ENCODE measurements at places on chromosomes 13 and 19.

GRCh38 chr13:99307247-99307646 lies at the start of gene GPR183:
TSS of gene GPR183 (minus strand) at chr13:99307399. CDS start at chr13:99296145, 11,254 bp downstream.
- no peaks in the 10 kb centered on the region for H3K36me3 ChIP-seq
- DNase-seq = no peak
- peak within 1 kb of the TSS; percentile 79 for H3K4me3 ChIP-seq
- H3K27ac ChIP-seq = peak within 1 kb of the TSS; percentile 81
- H3K4me1 ChIP-seq = peaks cover 87% of the 10 kb centered on the region
- no peaks in the 10 kb centered on the region for H3K27me3 ChIP-seq

DNA sequence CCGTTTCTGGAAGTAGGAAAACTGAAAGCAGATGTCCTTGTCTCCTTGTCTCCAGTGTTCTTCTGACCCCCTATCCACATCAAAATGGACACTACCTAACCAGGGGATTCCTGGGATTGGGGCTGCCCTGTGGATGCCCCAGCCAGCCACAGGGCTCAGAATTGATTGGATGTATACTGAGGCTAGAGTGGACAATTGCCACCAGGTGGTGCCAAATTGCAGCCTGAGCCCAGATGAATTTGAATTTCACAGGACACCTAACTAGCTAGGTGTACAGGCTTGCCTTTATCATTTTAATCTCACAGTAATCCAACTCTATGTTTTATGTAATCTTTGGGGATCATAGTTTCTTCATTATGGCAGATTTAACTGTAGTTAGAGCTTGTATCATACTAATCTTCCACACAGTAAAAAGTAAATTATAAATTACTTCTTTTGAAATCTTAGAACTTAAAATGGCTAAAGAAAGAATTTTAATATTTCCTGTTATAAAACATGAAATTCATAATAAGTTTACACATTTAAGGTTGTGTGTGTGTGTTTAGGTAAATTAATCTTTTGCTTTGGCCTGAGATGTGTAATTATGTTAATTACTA lies 58.0 kb downstream of the PIBF1 start:
- H3K36me3 ChIP-seq = peaks cover 26% of the 10 kb centered on the region
- no peak overlapping the region for H3K27ac ChIP-seq
- no peaks in the 10 kb centered on the region for H3K27me3 ChIP-seq

GRCh38 chr13:51420681-51421490 lies 31.9 kb downstream of the INTS6 start:
- peak overlapping the region; percentile 59 for H3K4me3 ChIP-seq
- H3K4me1 ChIP-seq = peaks cover 32% of the 10 kb centered on the region
- peak overlapping the region; percentile 13 for H3K27ac ChIP-seq
- DNase-seq = no peak
- peaks cover 29% of the 10 kb centered on the region for H3K36me3 ChIP-seq
- no peaks in the 10 kb centered on the region for H3K27me3 ChIP-seq

DNA sequence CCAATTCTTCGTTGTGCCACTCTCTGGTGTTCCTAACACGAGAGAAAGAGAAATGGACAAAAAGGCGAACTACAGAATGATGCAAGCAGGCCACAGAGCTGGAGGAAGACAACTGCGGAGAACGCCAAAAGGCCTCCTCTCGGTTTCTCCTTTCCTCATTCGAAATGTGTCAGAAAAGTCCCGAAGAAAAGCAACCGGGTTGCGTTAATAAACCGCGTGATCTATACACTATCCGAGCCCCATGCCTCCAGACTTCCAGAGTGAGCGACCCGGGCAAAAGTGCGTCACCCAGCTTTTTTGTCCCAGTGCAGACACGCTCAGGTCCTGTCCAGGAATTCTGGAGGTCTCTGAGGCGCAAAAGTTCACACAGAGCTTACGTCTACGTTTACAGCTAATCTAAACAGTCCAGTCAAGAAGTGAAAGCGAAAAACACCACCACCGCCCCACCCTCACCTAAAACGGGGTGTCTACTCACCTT lies 413 bp downstream of the N4BP2L2 start:
- peak overlapping the region; percentile 100 for H3K27ac ChIP-seq
- peaks cover 4% of the 10 kb centered on the region for H3K27me3 ChIP-seq
- H3K36me3 ChIP-seq = peaks cover 21% of the 10 kb centered on the region
- DNase-seq = no peak

DNA sequence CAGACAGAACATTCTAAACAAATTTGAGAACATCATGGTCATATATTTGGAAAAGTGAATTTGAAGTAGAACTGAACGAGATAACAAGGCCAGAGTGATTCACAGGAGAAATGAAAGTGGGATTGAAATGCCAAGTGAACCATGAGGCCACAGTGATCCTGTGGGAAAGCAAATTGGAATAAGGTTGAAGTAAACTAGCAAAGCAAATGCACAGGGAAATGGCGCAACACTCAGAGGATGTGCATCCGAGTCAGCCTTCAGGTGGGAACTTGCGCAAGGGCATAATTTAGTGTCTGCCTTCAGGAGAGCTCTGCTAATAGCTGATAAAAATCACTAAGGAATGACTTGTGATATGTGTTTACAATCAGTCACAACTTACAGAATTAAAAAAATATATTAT lies 696.6 kb downstream of the LIG4 start:
- no peak overlapping the region for H3K4me3 ChIP-seq
- no peaks in the 10 kb centered on the region for H3K36me3 ChIP-seq
- H3K27me3 ChIP-seq = no peaks in the 10 kb centered on the region
- H3K27ac ChIP-seq = no peak overlapping the region
- H3K4me1 ChIP-seq = no peaks in the 10 kb centered on the region

GRCh38 chr19:16153582-16154336 lies 10.3 kb downstream of the HSH2D start:
- DNase-seq = no peak
- H3K36me3 ChIP-seq = peaks cover 92% of the 10 kb centered on the region
- H3K4me1 ChIP-seq = peaks cover 11% of the 10 kb centered on the region
- no peak overlapping the region for H3K4me3 ChIP-seq
- H3K27me3 ChIP-seq = no peaks in the 10 kb centered on the region
- no peak overlapping the region for H3K27ac ChIP-seq

- DNase-seq = no peak
- H3K27me3 ChIP-seq = no peaks in the 10 kb centered on the region
- H3K27ac ChIP-seq = no peak overlapping the region
- no peaks in the 10 kb centered on the region for H3K36me3 ChIP-seq
These were observed 426.2 kb upstream of the DACH1 start for GRCh38 chr13:72293206-72293605.

DNA sequence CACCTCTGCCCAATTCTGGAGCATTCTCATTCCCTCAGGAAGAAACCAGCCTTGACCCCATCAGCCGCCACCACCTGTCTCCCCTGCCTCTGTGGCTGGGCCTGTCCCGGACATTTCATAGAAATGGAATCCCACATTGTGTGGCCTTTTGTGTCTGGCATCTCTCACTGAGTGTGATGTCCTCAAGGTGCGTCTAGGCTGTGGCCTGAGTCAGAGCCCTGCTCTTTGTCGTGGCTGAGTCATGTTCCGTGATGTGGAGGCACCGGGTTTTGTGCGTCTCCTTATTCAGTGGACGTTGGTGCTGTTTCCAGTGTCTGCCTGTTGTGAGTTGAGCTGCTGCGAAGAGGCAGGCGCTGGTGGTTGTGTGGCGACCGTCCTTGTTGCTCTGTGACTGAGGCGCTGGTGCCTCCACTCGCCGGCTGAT lies 3.5 kb downstream of the FZR1 start:
- H3K27ac ChIP-seq = peak overlapping the region; percentile 49
- H3K36me3 ChIP-seq = no peaks in the 10 kb centered on the region
- peaks cover 60% of the 10 kb centered on the region for H3K4me1 ChIP-seq
- DNase-seq = no peak
- no peaks in the 10 kb centered on the region for H3K27me3 ChIP-seq

DNA sequence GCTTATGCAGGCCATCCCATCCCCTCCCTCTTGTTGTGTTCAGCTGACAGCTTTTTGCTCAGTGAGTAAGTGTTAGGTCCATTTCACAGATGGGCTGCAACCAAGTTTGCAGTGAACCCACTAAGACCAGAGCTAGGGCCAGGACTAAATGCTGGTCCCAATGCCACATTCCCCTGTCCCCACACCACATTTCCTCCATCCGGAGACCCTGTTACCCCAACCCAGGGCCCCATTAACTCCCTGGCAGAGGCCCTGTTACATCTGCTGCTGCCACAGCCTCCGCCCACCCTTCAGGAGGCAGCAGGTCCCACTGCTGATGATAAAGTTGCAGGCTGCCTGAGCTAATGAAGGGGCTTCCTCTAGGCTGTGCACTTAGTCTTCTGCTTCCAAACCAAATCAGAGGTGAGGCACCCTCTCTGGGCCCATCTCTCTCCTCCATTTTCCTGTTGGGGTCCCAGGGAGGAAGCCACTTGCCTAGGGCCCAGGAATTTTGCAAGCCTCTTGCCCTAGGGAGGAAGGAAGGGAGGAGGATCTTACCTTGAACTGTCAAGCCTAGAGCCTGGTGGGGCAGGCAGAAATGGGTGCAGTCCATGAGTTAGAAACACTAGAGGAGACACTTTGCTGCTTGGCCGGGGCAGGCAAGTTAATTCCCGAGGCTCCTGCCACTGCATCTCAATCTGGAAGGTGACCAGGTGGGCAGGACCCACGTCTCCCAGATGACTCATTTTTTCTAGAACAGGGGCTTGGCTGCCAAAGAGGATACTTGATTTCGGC lies 3.4 kb upstream of the USF2 start:
- peaks cover 14% of the 10 kb centered on the region for H3K4me1 ChIP-seq
- H3K27ac ChIP-seq = peak overlapping the region; percentile 85
- no peaks in the 10 kb centered on the region for H3K27me3 ChIP-seq
- peak overlapping the region; percentile 87 for H3K4me3 ChIP-seq
- no peak for DNase-seq

- H3K4me3 ChIP-seq = no peak overlapping the region
- DNase-seq = no peak
- H3K27me3 ChIP-seq = peaks cover 3% of the 10 kb centered on the region
- H3K27ac ChIP-seq = no peak overlapping the region
These were observed 109.2 kb downstream of the OLFM4 start for GRCh38 chr13:53137779-53138178.

DNA sequence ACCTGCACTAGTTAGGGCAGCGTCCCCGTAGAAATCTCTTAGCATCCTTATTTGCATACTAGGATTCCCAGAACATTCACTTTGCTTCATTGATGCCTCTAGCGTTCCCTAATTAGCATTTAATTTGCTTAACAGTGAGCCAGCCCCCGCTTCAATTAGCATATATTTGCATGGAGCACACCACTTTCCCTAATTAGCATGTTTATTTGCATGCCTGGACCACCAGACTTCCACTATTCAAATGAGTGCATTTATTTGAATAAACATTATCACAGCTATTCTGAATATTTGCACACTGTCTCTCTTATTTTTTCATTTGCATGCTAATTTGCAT lies 69.6 kb downstream of the RYR1 start:
- no peak overlapping the region for H3K27ac ChIP-seq
- no peaks in the 10 kb centered on the region for H3K36me3 ChIP-seq
- H3K27me3 ChIP-seq = peaks cover 3% of the 10 kb centered on the region
- peaks cover 9% of the 10 kb centered on the region for H3K4me1 ChIP-seq
- no peak overlapping the region for H3K4me3 ChIP-seq

- no peak overlapping the region for H3K27ac ChIP-seq
- DNase-seq = no peak
- H3K36me3 ChIP-seq = no peaks in the 10 kb centered on the region
- peaks cover 2% of the 10 kb centered on the region for H3K27me3 ChIP-seq
- no peak overlapping the region for H3K4me3 ChIP-seq
- no peaks in the 10 kb centered on the region for H3K4me1 ChIP-seq
These were observed 84.3 kb downstream of the TEX29 start for GRCh38 chr13:111404746-111405145.

GRCh38 chr13:35598790-35599369 lies 122.4 kb upstream of the MAB21L1 start:
- H3K36me3 ChIP-seq = peaks cover 13% of the 10 kb centered on the region
- H3K4me3 ChIP-seq = no peak overlapping the region
- no peaks in the 10 kb centered on the region for H3K27me3 ChIP-seq
- DNase-seq = no peak

GRCh38 chr19:53311044-53311443 lies 22.5 kb upstream of the ZNF845 start:
- H3K4me3 ChIP-seq = no peak overlapping the region
- H3K36me3 ChIP-seq = peaks cover 5% of the 10 kb centered on the region
- H3K27me3 ChIP-seq = peaks cover 30% of the 10 kb centered on the region
- no peak for DNase-seq
- H3K27ac ChIP-seq = no peak overlapping the region
- no peaks in the 10 kb centered on the region for H3K4me1 ChIP-seq

- peak overlapping the region; percentile 99 for H3K4me3 ChIP-seq
- H3K4me1 ChIP-seq = peaks cover 47% of the 10 kb centered on the region
- H3K27ac ChIP-seq = peak overlapping the region; percentile 100
- H3K36me3 ChIP-seq = peaks cover 41% of the 10 kb centered on the region
- H3K27me3 ChIP-seq = peaks cover 2% of the 10 kb centered on the region
These were observed 1.5 kb downstream of the ZNF576 start for GRCh38 chr19:43597876-43598275.

GRCh38 chr19:18769989-18770528 lies 21.0 kb downstream of the COMP start:
- H3K27ac ChIP-seq = no peak overlapping the region
- H3K27me3 ChIP-seq = no peaks in the 10 kb centered on the region

DNA sequence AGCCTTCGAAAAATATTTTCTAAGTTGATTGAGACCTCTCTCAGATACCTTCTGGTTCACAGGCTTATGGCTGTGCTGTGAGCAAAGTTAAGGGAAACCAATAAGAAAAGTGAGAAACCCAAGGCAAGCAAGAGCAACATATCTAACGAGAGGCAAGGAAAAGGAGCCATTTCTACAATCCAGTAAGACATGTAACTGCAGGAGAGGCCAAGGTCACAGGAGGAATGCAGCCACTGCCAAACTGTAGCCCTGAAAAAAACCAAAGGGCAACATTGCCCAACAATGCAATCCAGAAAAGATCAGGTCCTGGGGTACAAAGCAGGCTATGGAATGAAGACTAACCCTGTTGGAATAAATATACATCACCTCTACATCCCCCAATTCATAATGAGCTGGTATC lies 21.3 kb downstream of the SCGB2B2 start:
- no peak overlapping the region for H3K4me3 ChIP-seq
- H3K27me3 ChIP-seq = peaks cover 28% of the 10 kb centered on the region
- DNase-seq = no peak
- H3K27ac ChIP-seq = no peak overlapping the region
- H3K4me1 ChIP-seq = peaks cover 2% of the 10 kb centered on the region

DNA sequence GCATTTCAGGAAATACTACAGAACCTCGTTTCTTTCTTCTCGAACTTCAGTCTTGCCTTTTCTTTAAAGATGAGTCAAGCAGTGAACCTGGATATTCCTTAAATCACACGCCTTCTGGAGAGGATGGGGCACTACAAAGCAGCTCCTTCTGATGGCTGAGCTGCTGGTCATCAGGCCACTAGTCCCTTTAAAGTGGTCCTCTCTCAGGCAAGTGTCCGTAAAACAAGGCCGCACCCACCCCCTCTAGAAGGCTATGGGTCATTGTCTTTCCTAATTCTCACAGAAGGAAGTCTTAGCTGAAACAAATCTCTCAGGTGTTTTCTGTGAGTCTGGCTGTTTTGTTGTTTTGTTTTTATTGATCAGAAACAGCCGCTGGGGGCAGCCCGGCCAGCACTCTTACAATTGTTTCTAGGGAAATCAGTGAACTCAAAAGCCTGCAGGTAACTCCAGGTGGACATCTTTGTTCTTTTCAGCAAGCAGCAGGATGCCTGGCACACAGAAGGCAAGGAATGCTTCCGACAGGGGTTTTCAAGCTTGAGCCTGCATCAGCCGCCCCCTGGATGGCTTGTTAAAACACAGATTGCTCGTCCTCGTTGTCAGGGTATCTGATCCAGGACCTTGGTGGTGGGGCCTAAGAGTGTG lies 45.4 kb downstream of the MBNL2 start:
- H3K4me3 ChIP-seq = no peak overlapping the region
- no peaks in the 10 kb centered on the region for H3K36me3 ChIP-seq
- no peak for DNase-seq
- H3K27me3 ChIP-seq = no peaks in the 10 kb centered on the region
- peaks cover 26% of the 10 kb centered on the region for H3K4me1 ChIP-seq

- H3K36me3 ChIP-seq = peaks cover 1% of the 10 kb centered on the region
- H3K27me3 ChIP-seq = no peaks in the 10 kb centered on the region
- peak within 1 kb of the TSS; percentile 93 for H3K4me3 ChIP-seq
- peak within 1 kb of the TSS; percentile 96 for H3K27ac ChIP-seq
- peaks cover 48% of the 10 kb centered on the region for H3K4me1 ChIP-seq
- peak; percentile 63 for DNase-seq
These were observed at the start of gene HSH2D for GRCh38 chr19:16143399-16144215. TSS of gene HSH2D (plus strand) at chr19:16143685. CDS start at chr19:16148751, 5,066 bp downstream.
